ENCODE measurements at places on chromosomes 2 and 18.

- DNase-seq = peak; percentile 61
Observed at GRCh38 chr2:54879598-54880332, 156.3 kb downstream of the EML6 start.

GRCh38 chr2:192298664-192299063 is 103.9 kb upstream of the TMEFF2 start:
- DNase-seq = no peak

DNA sequence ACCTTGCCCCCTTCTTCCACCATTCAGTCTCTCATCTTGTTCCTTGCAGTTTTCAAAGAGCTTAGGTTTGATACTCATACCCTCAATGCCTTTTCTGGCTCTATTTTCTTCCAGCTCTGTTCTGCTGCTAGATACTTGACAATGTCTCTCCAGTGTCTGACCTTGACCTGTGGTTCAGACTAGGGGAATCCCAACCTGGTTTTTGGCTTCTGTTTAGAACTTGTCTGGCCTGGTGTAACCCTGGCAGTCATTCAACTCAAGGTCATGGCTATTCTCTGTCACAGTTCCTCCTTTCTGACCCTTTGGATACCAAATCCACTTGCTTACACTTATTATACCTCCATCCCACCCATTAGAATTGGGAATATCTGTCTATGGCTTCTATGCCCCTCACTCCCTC is 31.8 kb upstream of the IMP4 start:
- DNase-seq = no peak

DNA sequence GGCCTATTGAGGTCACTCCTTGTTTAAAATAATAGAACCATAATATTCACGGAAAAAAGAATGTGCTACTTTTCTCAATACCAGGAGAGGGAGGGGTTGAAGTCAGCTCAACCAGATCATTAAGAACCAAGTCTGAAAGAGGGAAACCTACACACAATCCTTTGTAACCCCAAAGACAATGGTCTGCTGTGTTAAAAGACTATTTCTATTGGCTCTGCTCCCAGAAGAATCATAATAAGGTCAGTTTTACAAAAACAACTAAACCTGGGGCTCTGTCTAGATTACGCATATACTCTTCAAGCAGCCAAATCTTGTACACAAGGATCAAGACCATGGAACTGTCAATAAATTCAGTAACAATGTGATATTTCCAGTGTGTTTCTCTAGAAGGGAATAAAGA is 177.2 kb upstream of the CRIM1 start:
- no peak for DNase-seq

- DNase-seq = no peak
Observed at GRCh38 chr18:71040161-71040560, 751.3 kb downstream of the SOCS6 start.

DNA sequence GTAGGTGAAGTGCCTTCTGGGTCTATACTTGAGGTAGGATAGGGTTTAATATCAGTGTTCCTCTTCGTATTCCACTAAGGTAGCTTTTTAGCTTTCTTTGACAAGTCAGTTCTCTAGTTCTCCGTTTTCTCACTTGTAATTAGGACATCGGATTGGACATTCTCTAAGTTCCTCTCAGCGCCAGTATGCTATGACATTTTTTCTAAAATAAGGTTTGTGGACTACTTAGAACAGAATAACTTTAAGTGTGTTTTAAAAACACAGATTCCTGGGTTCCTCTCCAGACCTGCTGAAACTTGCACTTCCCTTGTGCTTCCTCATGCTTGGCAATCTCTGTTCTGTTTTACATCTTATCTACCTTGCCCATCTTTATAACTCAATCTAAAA is 69.3 kb upstream of the YWHAQ start:
- DNase-seq = no peak

DNA sequence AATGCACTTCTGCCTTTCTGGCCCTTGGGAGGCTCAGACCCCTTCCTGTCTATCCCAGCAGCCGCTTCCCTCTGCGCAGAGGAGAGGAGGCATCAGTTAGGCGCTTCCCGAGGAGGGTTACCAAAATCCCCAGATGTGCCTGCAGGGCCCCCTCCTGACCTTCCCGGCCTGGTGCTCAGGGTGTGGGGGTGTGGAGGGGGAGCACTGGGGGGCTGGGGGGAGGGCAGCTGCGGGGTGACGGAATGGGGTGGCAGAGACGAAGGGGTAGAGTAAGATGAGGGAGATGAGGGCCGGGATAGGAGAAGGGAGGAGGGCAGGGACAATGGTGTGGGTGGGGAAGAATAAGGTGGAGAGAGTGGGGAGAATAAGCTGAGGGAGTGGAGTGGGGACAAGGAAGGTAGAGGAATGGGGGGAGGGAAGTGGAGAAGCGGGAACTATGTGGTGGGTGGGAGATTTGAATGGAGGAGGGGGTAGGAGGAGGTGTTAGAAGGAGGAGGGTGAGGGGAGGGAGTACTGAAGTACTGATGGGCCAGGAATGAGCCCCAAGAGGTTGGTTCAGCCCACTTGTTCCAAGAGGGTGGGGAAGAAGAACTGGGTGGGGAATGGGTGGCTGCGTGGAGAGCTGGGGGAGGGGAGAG is 6.5 kb upstream of the ZAP70 start:
- DNase-seq = no peak

DNA sequence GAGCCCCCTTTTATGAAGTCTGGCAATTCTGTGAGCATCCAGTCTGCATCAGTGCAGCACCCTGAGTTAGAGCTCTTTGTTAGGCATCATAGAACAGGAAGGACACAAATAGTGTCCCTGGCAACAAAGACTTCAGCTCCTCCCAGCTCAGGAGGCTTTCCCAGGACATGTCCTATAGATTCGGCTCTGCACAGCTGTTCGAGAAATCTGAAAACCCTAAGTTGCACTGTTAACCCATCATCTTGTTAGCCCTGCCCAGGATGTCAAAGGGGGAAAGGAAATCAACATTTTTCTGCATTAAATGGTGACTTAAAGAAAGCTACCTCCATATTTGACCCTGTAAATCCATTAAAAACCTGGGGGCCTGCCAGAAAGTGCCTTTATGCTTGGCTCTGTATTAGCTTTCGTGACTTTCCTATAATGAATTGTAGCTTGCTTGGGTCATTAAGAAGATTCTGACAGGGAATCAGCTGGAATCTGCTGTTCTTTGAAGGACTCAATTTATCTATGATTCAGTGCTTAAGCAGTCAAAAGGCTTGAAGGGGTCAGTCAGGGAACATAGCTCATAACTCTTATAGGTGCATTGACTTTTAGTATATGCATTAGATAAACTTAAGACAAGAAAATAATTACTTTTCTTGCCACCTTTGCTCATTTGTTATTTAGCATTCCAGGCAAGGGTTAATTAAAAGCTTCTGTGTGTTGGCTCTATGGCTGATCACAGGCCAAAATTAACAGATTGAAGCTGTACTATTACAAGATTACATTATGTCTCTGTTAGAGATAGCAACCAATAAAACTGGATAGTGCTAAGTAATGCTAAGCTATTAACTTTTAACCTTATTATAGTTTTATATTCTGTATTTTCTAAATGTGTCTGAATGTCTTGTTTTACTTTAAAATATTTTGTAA is 20.6 kb downstream of the ERMN start:
- DNase-seq = peak; percentile 28

- no peak for DNase-seq
Observed at GRCh38 chr2:239780236-239780994, 244.7 kb downstream of the NDUFA10 start.

DNA sequence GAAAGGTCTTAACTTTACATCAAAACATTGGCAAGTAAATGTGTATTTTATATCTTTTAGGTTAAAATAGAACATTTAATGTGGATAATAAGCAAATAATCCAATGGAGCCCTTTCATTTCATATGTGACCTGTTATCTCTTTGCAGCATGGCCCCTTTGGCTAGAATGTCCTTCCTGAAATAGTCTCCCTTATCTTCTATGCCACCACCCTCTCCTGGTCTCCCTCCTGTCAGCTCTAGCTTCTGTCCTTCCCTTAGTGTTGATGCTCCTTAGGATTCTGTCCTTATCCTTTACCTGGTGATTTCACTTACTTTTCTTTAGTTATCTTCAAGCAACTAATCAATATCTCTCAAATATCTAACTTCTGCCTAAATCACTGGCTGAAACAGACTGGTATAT is 87.1 kb upstream of the TFCP2L1 start:
- no peak for DNase-seq

DNA sequence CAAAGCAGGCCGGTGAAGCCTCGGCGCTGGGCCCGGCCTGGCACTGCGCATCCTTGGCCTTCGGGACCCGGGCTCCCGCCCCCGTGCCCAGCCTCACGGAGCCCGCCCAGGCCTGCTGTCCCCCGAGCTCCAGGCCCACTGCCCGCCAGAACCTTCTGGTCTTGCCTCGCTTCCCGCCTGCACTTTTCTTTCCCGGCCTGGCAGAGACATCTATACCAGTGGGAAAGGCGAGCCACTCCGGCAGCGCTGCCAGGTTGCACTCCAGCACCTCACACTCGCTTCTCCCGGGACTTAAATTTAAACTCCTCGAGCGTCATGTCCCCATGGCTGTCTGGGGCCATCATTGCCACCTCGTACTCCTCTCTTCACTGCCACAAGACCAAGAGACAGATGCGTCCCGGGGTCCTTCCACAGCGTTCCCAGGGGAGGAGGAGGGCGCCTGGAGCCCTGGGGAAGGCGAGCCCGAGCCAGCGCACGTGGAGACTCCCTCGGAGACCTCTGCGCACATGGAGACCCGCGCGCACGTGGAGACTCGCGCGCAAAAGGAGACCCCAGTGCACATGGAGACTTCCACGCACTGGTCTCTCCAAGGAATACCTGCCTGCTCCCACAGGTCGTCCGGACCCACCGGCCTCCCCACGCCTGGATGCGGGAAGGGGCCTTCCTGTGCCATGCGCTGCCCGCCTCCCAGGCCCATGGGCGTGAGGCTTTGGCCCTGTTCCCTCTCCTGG is 253.1 kb upstream of the SALL3 start:
- DNase-seq = no peak

DNA sequence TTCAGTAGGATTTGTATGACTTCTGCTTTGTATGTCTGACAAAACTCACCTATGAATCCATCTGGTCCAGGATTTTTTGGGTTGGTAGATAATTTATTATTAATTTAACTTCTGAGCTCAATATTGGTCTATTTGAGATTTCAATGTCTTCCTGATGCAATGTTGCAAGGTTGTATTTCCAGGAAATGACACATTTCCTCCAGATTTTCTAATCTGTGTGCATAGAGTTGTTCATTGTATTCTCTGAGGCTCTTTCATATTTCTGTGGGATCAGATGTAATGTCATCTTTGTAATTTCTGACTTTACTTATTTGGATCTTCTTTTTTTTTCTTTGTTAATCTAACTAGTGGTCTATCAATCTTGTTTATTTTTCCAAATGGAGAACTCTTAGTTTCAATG is 584.7 kb upstream of the SETBP1 start:
- no peak for DNase-seq
